ENCODE measurements at places on chromosomes 11 and 22. TPM values are rescaled to one million over a fixed set of nuclear protein-coding genes. Genes with fewer than 3 reads are reported as not detected.
A peak's percentile ranks its signal among the peaks of the same experiment; 100 is the strongest.

DNA sequence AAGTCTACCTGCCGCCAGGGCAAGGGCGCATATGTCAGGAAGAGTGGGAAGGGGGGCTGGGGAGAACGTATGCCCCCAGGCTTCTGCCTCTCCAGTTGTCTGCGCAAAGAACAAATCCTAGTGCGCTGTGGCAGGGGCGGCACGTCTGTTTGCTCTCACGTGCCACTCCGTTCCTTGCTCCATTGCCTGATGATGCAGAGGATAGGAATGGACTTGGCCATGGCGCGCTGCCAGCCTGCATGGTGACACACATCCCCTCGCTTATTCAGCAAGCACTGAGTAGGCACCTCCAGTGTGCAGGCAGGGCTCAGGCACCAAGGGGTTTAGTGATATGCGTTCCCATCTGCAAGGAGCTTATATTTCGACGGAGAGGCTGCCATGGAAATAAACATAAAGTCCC lies 45.4 kb upstream of the SLC22A12 start:
- no peaks in the 10 kb centered on the region for H3K4me1 ChIP-seq
- no peak for DNase-seq
- H3K4me3 ChIP-seq: no peak overlapping the region
- H3K27ac ChIP-seq: no peak overlapping the region
- no peaks in the 10 kb centered on the region for H3K36me3 ChIP-seq

DNA sequence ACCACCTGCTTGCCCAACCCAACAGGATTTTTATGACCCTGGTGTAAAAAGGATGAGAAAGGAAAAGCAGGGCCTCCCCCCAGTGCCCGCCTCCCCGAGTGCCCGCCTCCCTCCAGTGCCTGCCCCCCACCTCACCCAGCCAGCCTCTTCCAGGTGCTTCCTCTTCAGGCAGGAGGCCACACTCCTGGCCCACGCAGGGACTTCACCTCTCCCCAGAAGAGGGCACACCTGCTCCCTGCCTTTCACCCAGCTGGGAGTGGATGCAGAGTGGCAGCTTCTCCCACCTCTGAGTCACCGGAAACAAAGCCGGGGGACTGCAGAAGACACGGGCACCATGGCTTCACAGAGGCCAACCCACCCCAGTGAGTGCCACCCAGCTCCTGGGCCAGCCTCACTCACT lies 16.1 kb downstream of the CPT1A start:
- no peak for DNase-seq
- H3K36me3 ChIP-seq: peaks cover 4% of the 10 kb centered on the region
- peaks cover 43% of the 10 kb centered on the region for H3K4me1 ChIP-seq

- no peak overlapping the region for H3K27ac ChIP-seq
- no peaks in the 10 kb centered on the region for H3K4me1 ChIP-seq
- peaks cover 58% of the 10 kb centered on the region for H3K27me3 ChIP-seq
- no peak for DNase-seq
- no peaks in the 10 kb centered on the region for H3K36me3 ChIP-seq
Observed at GRCh38 chr11:79353706-79354105, 87.1 kb downstream of the TENM4 start.

DNA sequence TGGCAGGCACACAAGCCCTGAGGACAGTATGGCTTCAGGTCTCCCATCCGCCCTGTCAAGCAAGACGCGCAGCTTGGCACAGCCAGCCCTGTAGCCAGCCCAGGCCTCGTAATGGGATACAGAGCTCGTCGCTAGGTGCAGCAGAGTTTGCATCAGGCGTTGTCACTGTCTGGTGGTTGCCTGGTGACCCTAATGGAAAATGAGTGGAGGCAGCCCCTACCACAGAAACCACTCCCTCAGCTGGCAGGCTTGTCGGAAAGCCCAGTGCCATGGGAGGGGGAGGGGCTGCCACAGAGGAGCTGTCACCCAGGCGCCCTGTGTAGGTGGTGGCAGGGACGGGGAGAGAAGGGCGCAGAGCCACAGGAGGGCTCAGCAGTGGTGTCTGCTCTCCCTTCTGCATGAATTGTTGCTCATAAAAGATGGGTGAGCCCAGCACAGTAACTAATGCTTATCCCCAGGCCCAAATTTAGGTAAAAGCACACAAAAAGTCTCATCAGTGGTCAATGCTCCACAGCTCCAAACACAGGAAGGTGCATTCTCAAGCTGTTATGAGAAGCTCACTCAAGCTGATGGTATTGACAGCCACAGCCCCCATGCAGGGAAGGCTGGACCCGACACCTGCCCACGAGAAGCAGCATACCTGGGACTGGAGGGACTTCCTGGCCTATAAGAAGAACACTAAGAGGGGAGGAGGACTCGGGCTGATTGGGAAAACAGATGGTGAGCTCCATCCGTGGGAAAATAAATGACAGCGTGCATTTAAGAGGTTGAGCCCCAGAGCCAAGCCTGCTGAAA lies 164.6 kb downstream of the ETS1 start:
- H3K4me1 ChIP-seq: peaks cover 43% of the 10 kb centered on the region
- no peaks in the 10 kb centered on the region for H3K36me3 ChIP-seq

GRCh38 chr11:20042811-20043341 lies 117.4 kb downstream of the DBX1 start:
- peaks cover 33% of the 10 kb centered on the region for H3K36me3 ChIP-seq
- peak overlapping the region; percentile 90 for H3K27ac ChIP-seq
- no peak overlapping the region for H3K4me3 ChIP-seq

DNA sequence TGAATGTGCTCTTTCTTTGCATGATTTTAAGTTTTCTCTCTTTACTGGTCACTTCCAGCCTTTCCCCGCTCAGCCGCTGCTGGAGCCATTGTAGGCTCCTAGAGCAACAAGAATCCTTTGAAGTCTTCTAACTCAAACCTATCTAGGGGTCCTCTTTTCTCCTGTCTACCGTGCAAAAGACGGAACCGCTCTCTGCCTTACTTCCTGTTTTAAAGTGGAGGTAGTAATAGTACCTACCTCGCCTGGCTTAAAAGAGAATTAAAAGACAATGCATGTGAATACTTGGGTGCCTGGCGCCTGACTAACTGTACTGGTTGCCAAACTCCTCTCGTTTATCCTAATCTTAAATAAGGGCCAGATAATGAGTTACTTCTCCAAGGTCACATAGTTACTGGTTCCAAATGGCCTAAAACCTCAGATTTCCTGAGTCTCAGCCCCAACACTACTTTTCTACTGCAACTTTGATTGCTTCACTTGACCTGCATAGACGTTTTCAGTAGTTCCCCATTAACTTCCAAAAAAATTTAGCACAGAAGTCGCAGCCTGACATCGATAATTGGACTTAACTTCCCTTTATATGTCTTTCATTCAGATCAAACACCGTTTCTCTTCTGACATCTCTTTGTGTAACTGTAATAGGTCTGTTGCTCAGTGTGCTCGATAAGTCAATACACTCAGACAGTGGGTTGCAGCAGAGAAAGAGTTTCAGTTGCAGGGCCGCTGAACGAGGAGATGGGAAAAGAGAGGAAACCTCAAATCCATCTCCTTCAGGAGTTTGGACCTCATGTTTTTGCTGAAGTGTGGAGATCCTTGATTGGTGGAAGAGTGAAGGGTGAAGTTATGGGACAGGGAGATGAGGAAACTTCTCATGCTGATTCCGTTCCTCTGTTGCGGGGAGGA lies 891 bp downstream of the SAMM50 start:
- peaks cover 17% of the 10 kb centered on the region for H3K27me3 ChIP-seq
- H3K4me1 ChIP-seq: peaks cover 41% of the 10 kb centered on the region
- no peaks in the 10 kb centered on the region for H3K36me3 ChIP-seq
- DNase-seq: no peak
- H3K4me3 ChIP-seq: peak overlapping the region; percentile 98
- H3K27ac ChIP-seq: peak overlapping the region; percentile 96

GRCh38 chr11:125941619-125942611 lies 3.9 kb upstream of the VSIG10L2 start:
- DNase-seq: peak; percentile 61
- peaks cover 17% of the 10 kb centered on the region for H3K4me1 ChIP-seq
- peaks cover 17% of the 10 kb centered on the region for H3K27me3 ChIP-seq
- no peak overlapping the region for H3K4me3 ChIP-seq
- H3K27ac ChIP-seq: peak overlapping the region; percentile 83

DNA sequence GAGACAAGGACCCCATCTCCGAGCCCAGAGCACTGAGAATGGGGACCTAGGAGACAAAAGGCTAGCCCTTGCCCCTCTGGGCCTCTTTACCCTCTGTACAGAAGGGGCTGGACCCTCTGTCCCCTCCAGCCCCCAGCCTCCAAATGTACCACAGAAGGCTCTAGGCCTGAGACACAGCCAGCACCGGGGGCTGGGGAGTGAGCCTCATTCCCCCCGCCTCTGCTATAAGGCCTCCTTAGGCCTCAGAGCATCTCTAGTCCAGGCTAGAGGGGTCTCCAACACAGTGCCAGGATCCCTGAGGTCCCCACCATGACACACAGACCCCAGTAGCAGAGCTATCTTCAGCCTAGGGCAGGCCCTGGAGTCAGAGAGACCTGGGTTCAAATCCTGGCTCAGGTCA lies 4.8 kb downstream of the SMTN start:
- H3K4me1 ChIP-seq: peaks cover 87% of the 10 kb centered on the region
- H3K36me3 ChIP-seq: peaks cover 49% of the 10 kb centered on the region
- peak overlapping the region; percentile 95 for H3K27ac ChIP-seq
- DNase-seq: no peak
- H3K4me3 ChIP-seq: peak overlapping the region; percentile 89
- H3K27me3 ChIP-seq: no peaks in the 10 kb centered on the region

GRCh38 chr11:35785287-35786167 lies 123.0 kb downstream of the TRIM44 start:
- peaks cover 62% of the 10 kb centered on the region for H3K4me1 ChIP-seq
- no peak overlapping the region for H3K4me3 ChIP-seq
- H3K36me3 ChIP-seq: no peaks in the 10 kb centered on the region
- DNase-seq: no peak
- no peak overlapping the region for H3K27ac ChIP-seq

- peaks cover 2% of the 10 kb centered on the region for H3K4me1 ChIP-seq
- H3K36me3 ChIP-seq: peaks cover 98% of the 10 kb centered on the region
- no peak overlapping the region for H3K4me3 ChIP-seq
- H3K27ac ChIP-seq: no peak overlapping the region
- H3K27me3 ChIP-seq: no peaks in the 10 kb centered on the region
Observed at GRCh38 chr22:30015846-30016245, 64.4 kb upstream of the HORMAD2 start.

DNA sequence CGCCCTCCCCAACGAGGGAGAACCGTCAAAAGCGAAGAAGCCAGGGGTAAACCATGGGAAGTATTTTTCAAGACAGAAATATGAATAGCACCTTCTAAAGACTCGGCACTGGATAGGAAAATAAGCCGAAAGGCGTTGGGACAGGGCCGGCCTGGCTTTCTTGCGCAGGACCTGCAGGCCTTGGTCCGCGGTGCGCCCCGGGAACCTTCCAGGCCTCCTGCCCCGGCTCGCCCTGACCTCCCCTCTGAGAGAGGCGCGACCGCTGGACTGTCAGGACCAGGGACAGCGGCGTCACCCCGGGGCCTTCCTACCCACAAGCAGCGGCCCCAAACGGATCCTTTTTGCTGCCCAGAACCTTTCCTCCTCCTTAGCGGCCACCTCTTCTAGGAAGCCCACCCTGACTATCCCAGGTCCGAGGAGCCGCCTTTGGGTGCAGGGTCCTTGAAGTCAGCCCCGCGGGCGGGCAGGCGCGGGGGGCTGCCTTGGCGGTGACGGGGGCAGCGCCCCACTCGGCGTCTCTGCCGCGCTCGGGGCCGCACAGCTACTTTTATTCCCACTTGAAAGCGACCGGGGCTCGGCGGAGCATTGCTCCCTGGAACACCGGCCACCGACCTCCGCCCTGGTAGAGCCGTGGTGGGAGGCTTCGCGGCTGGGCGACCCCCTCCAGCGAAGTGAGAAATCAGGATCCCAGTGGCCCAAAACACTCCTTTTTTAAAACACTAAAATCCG lies 650 bp upstream of the MAPK11 start:
- peak overlapping the region; percentile 67 for H3K4me3 ChIP-seq
- DNase-seq: peak; percentile 73
- peaks cover 10% of the 10 kb centered on the region for H3K36me3 ChIP-seq
- H3K27ac ChIP-seq: peak overlapping the region; percentile 87
- peaks cover 11% of the 10 kb centered on the region for H3K27me3 ChIP-seq

- no peak for DNase-seq
- no peak overlapping the region for H3K4me3 ChIP-seq
- peaks cover 43% of the 10 kb centered on the region for H3K27me3 ChIP-seq
Observed at GRCh38 chr11:132464003-132464342, 1068.3 kb downstream of the OPCML start.

DNA sequence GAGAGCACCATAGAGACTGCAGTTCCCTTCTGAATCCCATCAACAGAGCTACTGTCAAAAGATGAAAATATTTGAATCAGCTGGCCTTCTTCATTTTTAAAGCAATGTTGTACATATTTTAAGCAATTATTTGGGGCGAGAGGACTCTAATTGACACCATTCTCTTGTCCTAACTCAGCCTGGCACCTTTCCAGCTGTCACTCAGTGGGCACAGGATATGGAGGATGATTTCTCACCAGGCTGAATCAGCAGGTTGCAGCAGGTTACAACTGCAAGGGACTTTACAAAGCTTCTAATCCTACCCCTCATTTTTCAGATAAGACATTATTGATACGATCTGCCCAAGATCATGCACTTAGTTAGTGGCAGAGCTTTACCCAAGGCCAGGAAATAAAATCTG lies 11.9 kb upstream of the WT1 start:
- peaks cover 43% of the 10 kb centered on the region for H3K27me3 ChIP-seq
- H3K4me1 ChIP-seq: no peaks in the 10 kb centered on the region
- no peaks in the 10 kb centered on the region for H3K36me3 ChIP-seq
- H3K27ac ChIP-seq: no peak overlapping the region

- H3K4me1 ChIP-seq: no peaks in the 10 kb centered on the region
- H3K27ac ChIP-seq: no peak overlapping the region
- peaks cover 38% of the 10 kb centered on the region for H3K27me3 ChIP-seq
- no peak for DNase-seq
- no peak overlapping the region for H3K4me3 ChIP-seq
Observed at GRCh38 chr11:45530776-45531175, 134.6 kb downstream of the CHST1 start.

- no peak for DNase-seq
- H3K4me1 ChIP-seq: peaks cover 18% of the 10 kb centered on the region
- no peak overlapping the region for H3K4me3 ChIP-seq
- H3K27ac ChIP-seq: no peak overlapping the region
- H3K27me3 ChIP-seq: no peaks in the 10 kb centered on the region
Observed at GRCh38 chr11:34214961-34215805, 109.8 kb downstream of the NAT10 start.

DNA sequence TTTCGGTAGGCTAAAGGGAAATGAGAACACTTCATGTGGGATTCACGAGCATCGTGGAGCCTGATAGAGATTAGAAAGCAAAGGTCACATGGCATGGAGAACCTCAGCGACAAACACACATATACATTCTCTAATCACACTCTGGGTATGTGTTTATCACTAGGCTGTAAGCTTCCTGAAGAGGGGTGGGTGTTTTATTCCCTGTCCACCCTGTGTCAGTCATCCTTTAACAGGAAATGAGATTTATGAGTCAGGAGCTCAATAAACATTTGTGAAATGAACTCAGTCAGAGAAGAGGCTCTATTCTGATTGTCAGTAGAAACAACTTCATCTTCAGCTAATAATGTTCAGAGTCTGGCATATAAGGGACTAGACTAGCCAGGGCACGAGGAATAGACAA lies 71.7 kb upstream of the EIF3M start:
- DNase-seq: no peak
- H3K36me3 ChIP-seq: no peaks in the 10 kb centered on the region
- H3K4me1 ChIP-seq: no peaks in the 10 kb centered on the region
- peaks cover 26% of the 10 kb centered on the region for H3K27me3 ChIP-seq
- no peak overlapping the region for H3K27ac ChIP-seq
- H3K4me3 ChIP-seq: no peak overlapping the region

Gene KLHL22
- total RNA-seq: 16.1 TPM

Gene THY1
- total RNA-seq: 0.91 TPM

Gene FREY1
- total RNA-seq: not detected

Gene GAB4
- total RNA-seq: not detected

Gene PACSIN3
- total RNA-seq: 198 TPM

Gene ACTN3
- not detected for total RNA-seq

Gene PNPLA5
- total RNA-seq: not detected

Gene CSTF3
- total RNA-seq: 11.1 TPM

Gene OR8G1
- total RNA-seq: not detected

Data from left ventricle myocardium inferior (tissue), 1 donor.